ENCODE measurements at places on chromosomes 4 and X.

DNA sequence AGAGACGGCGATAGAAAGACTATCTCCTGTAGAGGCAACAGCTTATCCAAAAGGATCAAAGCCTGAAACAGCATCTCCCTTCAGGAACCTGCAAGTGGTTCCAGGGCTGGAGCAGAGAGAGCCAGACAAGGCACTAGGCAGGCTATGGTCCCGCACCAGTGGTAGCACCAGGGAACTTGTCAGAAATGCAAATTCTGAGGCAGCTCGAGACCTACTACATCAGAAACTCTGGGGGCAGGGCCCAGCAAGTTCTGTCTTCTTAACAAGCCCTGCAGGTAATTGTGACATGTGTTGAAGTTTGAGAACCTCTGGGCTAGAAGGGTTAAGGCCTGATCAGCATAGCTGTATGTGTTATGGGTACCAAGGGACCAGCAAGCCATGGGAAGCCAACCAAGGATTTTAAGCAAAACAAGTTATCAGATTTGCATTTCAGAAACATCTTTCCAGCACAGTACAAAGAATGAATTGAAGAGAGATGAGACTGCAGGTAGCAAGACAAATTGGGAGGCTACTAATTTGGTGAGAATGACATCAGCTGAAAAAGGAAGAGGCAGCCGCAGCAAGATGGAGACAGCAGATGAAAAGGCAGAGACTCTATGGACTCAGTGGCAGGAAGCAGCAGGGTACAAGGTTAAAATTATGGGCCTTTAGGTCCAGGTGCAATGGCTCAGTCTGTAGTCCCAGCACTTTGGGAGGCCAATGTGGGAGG is 139.7 kb downstream of the TSPAN5 start:
- no peak for DNase-seq

DNA sequence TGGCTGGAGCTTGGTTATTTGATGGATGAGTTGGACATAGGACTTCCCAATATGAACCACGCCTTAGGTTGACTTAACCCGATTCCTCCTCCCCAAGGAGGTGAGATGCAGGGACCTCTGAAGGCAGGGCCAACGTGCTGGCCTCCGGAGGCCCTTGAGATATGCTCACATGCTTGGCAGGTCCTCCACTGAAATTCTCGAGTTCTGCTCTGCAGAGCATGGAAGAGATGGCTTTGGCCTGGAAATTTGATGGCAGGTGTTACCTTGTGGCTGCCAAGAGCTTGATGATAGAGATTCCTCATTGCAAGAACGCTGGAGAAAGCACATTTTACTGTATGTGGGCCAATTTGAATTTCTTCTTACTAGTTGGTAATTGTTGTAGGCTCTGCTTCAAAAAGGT is 117.4 kb upstream of the LIMCH1 start:
- no peak for DNase-seq

DNA sequence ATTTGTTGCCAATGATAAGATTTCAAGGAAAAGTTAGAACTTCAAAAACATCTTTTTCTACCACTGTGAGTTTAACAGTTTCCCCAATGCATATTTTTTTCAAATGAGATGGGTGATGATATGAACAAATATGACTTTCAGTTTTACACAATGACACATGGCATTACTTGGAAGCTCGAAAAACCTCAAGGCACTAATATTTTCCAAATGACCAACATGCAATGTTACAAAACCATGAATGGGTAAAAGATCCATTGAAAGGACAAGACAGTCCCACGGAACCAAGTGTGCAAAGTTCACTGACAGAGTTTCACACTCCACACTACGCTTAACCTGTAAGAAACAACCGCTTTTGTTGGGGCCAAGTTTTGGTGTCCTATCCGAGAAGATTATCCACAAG is 84.5 kb downstream of the CD99L2 start:
- no peak for DNase-seq

- DNase-seq: no peak
Measured at GRCh38 chrX:153592966-153593688, 5.8 kb downstream of the CCNQ start.

GRCh38 chr4:64305565-64306254 is 103.5 kb downstream of the TECRL start:
- no peak for DNase-seq

DNA sequence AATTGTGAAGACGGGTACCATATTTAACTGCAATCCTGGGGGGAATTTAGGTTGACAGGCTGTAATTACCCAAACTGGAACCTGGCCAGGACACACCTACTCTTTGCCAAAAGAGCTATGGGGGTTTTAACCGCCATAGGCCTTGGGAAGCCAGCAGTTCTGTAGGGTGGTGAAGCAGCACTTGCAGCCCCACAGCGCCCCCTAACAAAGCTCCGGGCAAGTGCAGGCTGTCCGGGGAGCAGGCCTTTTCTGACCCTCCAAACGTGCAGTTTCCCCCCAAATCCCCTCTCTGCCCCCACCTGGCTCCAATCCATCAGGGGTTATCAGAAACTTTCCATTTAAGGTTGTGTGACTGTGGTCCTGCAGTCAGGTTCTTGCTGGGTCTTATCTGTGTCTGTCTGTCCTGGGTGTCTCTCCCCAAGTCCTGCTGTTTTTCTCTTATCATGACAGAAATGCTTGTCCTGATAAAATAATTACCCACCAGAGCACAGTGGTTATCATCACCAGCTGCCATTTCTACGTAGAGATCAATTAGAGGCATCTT is 350.9 kb downstream of the MID1IP1 start:
- peak; percentile 23 for DNase-seq

DNA sequence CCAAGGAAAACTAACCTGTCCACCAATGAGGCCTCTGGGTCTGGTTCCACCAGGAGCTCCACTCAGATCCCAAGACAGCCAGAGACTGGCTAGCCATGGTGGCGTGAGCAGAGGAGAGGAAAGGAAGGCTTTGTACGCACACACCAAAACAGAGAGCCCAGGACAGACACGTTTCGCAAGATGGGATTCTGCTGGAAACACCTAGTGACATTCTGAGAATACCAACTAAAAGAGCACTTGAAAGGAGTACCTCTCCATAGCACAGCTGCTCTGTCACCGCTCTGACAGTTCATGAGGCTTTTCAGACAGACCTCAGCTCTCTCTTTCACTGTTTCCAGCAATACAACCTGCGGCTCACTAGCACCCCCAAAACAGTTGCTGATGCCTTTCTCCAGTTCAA is 105.0 kb downstream of the SH3KBP1 start:
- DNase-seq: no peak

DNA sequence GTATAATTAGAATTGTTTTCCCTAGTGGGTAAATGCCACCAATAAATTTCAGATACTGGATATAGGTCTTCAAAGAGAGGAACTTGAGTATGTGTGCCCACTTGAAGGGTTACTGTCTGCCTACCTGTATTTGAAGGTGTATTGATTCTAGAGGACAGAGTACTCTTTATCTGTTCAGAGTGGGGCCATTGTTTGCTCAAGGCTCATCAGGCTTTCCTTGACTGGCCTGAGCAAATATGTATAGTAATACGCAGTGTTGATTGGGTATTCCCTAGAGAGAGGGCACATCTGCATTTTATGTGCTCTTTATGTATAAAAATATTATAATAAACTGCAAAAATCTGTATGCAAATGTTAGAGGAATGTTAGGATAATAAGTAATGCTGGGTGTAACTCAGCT is 23.7 kb downstream of the RP2 start:
- no peak for DNase-seq

DNA sequence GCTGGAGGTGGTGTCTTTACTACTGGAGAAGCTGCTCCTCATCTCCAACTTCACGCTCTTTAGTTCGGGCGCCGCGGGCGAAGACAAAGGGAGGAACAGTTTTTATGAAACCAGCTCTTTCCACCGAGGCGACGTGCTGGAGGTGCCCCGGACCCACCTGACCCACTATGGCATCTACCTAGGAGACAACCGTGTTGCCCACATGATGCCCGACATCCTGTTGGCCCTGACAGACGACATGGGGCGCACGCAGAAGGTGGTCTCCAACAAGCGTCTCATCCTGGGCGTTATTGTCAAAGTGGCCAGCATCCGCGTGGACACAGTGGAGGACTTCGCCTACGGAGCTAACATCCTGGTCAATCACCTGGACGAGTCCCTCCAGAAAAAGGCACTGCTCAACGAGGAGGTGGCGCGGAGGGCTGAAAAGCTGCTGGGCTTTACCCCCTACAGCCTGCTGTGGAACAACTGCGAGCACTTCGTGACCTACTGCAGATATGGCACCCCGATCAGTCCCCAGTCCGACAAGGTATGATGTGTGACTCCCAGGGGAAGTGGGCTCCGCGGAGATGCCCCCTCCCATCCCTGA is 634 bp downstream of the LRAT start:
- DNase-seq: no peak

DNA sequence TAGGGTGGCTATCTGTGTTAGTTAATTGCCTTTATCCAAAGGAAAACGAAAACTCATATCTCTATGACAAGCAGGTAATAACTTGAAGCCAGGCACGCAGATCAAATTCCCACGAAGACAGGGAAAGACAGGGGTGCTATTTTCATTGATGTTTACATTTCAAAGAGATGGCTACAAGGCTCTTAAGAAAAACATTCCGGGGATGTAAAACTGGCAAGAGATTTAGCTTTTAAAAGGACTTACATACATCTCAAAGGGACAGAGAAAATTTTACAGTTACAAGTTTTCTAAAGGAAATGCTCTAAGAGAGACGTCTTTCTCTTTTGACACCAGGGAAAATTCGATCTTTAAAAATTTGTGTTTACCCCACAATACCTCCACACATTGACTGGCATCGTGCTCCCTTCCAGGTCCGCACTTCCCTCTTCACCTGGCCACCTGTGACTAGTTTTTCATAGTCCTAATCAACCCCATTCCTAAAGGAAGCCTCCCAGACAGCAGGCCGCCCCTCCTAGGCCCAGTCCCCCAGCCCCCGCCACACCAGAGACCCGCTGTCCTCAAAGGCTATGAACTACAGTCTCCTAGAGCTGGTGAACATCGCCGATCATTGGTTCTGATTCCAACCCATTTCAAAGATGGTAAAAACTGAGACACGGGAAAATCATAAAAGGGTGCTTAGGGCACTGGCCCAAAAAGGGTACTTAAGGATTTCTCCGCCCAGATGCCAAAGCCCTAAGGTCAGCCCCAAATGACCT is 649 bp upstream of the ARAF start:
- no peak for DNase-seq

DNA sequence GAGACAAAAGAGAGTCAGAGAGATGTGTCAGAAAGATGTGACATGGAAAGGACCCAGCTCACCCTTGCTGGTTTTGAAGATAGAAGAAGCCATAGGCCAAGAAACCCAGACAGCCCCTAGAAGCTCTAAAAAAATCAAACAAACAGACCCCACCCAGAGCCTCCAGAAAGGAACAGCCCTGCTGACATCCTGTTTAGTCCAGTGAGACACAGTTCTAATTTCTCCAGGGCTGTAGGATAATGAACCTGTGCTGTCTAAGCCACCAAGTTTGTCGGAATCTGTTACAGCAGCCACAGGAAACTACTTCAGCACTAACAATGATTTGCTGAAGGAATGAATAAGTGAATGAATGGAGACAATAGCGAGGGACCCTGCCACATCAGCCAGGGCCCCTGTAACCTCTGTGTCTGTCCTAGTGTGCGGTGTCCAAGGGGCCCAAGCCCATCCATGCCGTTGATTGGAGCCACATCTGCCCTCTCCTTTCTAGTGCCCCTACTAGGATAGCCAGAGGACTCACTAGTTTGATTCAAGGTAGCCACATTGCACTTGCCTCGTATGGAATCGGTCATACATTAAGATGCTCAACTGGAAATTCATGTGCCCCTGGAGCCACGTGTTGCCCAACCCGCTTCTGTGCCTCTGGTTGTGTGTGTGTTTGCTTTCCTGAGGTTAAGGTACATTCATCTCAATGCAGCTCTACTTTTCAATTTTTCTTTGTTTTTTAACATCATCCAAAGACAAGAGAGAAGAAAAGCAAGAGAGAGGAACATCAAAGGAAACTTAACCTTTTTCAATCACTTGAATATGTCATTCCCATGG is 32.5 kb upstream of the SLC2A9 start:
- DNase-seq: no peak

DNA sequence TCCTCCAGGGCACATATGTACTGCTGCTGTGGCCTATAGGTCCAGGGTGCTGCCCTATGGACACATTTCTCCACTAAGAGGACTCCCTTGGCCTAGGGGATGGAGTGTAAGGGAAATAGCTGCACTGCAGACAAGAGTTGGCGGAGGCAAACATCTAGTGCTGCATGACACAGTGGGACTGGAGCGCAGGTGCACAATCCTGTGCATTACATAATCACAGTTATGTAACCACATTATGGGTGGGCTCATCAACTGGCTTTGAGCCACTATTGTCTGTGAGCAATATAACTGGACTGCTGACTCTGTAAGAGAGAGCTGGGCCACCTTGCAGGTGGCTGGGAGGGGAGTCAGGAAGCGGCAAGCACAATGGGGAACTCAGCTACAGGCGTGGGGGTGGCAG is 3.2 kb upstream of the TIGD2 start:
- no peak for DNase-seq

GRCh38 chr4:21083413-21083812 is 383.2 kb downstream of the PACRGL start:
- DNase-seq: no peak

GRCh38 chr4:77050962-77051361 is 24.8 kb downstream of the CCNI start:
- no peak for DNase-seq

DNA sequence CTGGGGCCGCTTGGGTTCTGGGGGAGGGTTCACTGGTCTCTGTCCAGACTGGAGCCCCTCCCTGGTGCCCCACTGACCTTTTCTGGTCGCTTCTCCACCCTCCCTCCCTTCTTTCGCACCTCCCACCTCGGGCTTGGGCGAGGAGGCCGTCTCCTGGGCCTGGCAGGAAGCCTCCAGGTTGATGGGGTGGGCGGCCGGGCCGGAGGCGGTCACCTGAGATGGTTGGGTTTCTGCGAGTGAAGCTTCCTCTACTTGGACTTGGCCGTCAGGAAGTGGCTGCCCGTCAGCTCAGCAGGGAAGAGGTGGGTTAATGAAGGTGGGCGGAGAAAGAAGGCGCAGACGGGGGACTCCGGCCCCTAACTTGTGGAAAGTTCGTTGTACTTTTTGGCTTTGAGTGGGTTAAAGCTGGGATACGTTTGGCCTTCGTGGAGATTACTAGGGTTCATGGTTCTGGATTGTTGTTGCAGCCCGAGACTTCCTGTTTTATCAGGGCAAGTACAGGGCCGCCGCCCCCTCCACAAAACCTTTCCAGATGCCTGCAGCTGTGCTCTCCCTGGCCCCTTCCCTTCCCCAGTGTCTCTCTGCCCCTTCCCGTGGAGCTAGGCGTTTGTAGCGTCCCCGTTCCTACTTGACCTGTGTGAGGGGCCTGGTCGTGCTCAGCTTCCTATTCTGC is 1.2 kb downstream of the AKAP17A start:
- DNase-seq: peak; percentile 25

DNA sequence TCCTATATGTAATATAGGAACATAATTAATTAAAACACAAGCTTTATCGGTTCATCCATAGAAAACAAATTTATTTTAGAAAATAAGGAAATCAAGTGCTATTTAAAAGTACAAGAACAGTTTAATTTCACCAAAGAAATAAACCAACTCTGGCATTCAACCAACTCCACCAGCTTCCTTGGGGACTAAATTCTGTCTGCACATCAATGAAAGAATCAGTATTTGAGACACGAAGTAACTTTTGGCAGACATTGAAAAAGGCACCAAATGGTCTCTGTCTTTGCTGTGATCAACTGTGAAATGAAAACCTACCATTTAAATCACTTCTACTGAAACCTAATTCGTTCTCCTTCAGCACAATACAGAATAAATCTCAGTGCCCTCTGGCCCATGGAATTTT is 719.7 kb upstream of the GRIA3 start:
- DNase-seq: no peak

All from CD4-positive, alpha-beta T cell treated with Interleukin-6 for 4 hours (primary cell).